ENCODE measurements at places on chromosomes 5 and 9.

GRCh38 chr9:70260606-70261005 is 1.8 kb downstream of the SMC5 start:
- DNase-seq: no peak

DNA sequence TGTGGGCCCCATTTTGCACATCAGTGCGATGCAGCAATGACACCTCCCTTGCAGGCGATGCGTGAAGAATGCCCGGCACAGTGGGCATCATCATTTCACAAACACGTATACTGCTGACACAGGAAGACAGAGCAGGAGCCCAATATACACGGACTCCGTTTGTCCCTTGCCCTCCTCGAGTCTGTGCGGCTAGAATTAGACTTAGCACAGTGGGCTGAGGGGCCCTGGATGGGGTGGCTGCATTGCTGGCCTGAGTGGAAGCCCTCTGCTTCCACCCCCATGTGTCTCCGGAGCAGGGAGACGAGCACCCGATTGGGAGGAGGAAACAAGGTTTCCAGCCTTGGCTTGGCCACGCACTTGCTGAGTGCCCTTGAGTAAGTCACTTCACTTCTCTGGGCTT is 40.8 kb downstream of the GSN start:
- DNase-seq: no peak

GRCh38 chr5:135026645-135027265 is 7.3 kb downstream of the PITX1 start:
- no peak for DNase-seq

- no peak for DNase-seq
These were observed 544 bp upstream of the SNX24 start for GRCh38 chr5:122844910-122845228.

DNA sequence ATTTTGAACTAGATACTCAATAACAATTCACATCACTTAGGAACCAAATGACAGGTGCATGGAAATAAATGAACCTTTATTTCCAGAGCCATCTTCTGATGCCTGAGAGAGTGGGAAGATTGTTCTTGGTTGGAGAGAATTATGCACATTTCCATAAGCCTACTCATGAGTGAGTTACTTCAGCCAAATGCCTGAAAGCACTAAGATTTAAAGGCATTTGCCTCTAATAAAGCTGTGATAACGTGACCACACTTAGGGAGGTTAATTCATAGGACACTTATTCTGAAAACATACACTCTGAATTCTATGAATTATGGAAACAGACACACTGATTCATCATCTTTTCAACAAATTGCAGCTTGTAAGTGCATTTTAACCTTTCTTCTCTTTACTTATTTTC is 40.0 kb downstream of the KCTD16 start:
- no peak for DNase-seq

- no peak for DNase-seq
These were observed 171.8 kb upstream of the MVB12B start for GRCh38 chr9:126154869-126155268.

- no peak for DNase-seq
These were observed 586 bp upstream of the PDZD2 start for GRCh38 chr5:31638345-31638744.

DNA sequence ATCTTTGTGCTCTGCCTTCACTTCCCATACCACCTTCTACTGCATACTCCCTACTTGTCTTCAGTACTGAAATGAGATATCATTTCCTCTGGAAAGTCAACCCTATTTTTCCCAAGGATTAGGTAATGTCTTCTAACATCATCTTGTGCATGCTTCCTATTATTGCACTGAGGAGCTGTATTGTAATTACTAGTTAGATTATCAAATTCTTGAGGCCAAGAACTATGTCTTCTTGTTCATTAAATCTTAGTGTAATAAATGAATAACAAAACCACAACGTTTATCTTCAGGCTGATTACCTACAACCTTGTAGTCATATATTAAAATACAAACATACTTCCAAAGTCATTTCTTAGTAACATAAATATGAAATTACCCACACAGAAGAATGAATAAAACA is 87.9 kb upstream of the POU5F2 start:
- DNase-seq: no peak

DNA sequence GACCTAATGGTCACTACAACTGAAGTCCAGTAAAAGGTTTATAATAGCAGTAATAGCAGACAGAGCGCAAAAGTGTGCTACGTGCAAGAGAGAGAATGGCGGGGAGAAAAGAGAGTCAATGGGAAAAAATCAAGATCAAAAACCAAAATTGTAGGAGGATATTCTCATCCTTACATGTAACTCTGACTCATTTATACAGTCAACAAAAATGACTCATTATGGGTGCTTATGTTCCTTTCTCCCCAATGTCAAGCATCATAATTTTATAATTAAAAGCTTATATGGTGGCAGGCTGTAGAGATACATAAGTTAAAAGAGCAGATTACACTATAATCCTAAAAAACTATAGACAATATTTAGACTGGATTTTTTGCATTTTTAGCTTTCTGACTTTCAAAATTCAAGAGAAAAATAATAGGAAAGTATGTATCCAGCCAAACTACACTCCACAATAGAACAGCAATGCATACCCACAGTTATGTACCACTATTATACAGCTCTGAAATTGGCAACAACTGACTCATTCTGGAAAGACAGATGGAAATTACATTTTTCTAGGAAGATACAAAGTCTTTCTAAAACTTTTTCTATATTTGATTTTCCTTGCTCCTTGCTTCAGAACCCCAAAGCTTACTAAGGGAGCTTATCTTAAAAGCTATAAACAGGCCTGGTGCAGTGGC is 78.4 kb downstream of the PLPP1 start:
- no peak for DNase-seq

DNA sequence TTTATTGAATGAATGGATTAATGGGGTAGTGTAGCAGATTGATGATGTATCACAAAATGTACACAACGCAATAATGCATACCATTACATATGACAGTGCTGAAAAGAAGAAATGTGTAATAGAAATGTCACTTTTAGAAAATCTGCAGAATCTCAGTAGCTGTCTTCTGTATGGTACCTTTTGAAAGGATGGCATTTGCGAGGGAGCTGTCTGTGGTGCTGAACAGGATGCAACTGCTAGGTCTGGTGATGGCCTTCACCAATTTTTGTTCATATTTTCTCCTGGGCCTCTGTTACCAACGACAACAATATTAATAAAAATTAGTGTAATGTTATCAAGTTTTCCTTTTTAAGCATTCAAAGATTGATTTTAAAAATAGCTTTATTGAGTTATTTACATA is 36.2 kb upstream of the OTULIN start:
- peak; percentile 52 for DNase-seq

GRCh38 chr5:150303070-150303615 is 438 bp upstream of the ARSI start:
- DNase-seq: no peak

GRCh38 chr9:113568571-113569321 is 105.2 kb downstream of the RGS3 start:
- no peak for DNase-seq

DNA sequence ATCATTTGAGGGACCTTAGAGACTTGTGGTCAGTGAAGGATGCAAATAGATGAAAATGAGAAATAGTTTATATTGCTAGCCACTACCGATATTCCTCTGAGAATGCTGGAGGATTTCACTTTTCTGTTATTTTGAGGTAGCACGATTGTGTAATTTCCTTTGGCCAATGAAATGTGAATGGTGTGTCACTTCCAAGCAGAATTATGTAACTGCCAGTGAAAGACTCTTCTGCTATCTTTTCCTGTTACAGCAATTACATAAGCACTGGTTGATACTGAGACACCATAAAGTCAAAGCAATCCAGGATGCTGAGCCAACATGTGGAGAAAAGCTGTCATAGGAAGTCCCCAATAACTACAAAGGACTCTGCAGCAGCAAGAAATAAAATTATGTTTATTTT is 3.6 kb upstream of the PCDHA2 start:
- DNase-seq: no peak

DNA sequence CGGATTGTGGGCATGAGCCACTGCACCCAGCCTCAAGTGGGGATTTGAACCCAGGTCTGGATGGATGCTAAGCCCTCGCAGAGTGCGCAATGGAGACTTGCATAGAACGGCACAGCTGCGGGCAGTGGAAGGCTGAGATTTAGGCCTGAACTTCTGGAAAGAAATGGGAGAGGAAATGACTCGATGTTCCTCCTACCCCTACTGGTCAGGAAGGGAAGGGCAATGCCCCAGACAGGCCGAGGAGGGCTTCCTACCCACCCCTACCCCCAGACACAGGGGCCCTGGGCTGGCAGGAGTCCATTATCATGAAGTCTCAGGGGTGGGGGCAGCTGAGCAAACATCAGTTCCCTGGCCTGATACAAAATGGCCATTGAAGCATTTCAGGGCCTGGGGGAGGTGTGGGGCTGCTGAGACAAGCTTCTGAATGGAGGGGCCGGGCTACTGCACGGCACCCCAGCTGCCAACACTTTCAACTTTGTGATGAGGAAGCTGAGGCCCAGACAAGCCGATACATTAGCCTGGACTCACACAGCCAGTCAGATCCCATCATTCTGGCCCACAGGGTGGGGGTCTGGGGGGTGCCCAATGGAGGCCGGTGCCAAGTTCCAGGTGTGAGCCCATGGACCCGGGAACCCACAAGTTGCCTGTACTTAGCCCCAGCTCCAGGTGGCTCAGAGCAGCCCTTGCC is 13.5 kb upstream of the WDR38 start:
- DNase-seq: no peak

DNA sequence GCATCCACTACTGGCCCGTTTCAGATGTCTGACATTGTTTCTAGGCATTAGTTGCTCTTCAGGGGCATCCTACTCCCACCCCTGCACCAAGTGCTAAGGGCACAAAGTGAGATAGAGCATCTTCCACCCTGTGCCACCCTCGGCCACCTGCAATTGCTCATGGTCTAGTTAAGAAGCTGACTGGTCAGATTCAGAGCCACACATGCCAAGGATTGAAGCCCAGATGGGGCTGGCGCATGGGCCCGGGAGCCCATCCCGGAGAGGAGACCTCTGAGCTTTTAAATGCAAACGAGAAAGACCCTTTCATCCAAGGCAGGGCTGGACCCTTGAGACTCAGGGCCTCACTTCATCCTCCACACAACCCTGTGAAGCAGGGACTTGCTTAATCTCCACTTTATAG is 28.5 kb downstream of the HRH2 start:
- no peak for DNase-seq

GRCh38 chr5:177022386-177023302 is at the start of gene ZNF346:
Gene ZNF346, plus strand, starts transcription at chr5:177022696. Its CDS starts 43 bp downstream, at chr5:177022739.
- DNase-seq: peak; percentile 92

DNA sequence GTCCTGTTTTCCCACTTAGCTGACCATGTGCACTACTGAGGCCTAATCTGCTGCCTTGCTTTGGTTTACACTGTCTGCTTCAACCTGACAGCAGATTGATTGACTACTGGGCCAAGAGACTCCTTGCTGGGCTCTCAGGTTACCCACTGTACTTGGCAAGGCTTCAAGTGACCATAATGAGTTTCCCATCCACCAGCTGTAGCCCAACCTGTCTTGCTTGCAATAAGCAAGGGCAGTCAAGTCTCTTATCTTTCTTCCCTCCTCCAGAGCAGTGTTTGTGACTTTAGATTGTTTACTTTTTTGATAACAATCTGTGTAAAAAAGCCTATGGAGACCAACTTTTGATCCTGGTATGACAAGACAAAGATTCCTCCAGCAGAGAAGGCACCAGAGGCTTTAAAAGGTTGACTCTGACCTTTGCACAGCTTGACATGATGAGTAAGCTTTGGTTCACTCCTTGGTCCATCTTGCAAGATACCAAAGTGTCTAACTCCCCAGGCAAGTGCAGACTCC is 912.3 kb upstream of the SEMA6A start:
- no peak for DNase-seq

DNA sequence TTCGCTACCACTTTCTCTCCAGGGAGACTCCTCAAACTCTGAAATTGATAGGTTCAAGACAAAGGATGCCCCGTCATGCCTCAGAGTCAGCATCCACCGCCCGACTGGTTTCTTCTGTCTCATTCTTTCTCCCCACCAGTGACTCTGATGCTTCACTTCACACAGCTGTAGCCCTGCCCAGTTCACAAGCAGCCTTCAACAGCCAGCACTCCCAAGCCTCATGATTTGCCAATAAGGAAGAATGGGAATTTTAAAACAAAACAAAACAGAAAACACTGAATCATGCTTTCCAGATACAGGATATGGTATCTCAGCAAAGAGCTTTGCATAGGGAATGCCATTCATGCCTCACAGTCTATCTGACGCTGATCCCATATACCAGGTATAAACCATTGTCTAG is 371.2 kb upstream of the RORB start:
- no peak for DNase-seq

- no peak for DNase-seq
These were observed 9.0 kb upstream of the MYOZ3 start for GRCh38 chr5:150651924-150652671.

DNA sequence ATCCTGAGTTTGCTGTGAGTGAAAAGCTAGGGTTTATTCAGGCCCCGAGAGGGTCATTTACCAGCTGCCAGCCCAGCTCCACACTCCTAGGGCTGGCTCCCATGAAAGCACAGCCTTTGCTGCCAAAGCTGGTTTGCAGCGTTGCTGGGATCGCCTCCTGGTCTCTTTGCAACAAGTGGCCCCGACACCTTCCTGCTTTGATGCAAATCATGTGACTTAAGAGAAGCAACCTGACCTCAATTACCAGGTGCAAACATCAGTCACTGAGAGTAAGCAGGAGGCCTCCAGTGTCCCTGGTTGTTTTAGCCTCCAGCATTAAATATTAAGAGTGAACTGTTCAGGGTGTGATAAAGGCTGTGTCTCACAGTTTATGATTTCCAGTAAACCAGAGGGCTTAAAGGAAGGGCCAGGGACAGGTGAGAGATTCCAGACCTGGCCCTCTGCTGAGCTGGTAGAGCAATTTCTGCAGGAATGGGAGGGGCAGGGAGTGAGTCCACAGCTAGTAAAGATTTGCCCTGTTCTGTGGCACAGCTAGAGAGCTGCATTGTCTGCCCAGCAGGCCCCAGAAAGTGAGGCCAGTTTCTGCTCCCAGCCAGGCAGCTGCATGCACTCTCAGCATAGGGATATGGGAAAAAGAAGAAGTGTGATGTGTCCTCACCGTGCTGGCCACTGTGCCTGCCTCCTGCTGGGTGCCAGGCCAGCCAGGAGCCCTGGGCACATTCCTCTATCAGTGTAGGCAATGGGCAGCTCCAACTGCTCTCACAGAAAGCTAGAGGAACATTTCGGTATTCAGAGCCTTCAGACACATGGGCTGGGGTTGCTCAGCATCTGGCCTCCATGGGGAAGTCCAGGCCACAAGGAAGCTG is 58.0 kb downstream of the SLC22A5 start:
- peak; percentile 65 for DNase-seq

- DNase-seq: no peak
These were observed 456.4 kb downstream of the CDH10 start for GRCh38 chr5:24188216-24188925.

- no peak for DNase-seq
These were observed 78.9 kb downstream of the FAM170A start for GRCh38 chr5:119708076-119708790.

GRCh38 chr5:160629003-160629402 is 207.3 kb downstream of the PTTG1 start:
- no peak for DNase-seq

DNA sequence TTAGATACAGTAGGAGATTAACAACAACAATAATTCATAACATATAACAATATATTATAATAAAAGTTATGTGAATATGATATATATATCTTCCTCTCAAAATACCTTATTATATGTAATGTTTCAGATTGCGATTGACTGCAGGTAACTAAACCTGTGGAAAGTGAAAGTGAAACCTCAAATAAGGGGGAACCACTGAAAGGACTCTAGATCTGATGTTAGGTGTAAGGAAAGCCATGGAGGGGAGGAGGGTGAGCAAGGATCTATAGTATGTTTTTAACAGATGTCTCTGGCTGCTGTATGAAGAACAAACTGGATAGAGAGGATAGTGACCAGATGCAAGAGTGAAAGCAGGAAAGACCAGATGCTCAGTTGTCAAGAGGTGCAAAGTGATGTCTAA is 5.8 kb upstream of the FSTL4 start:
- DNase-seq: no peak
